Activated CD4-positive, alpha-beta T cell treated with anti-CD3 and anti-CD28 coated beads, Interleukin-2, amount 10 ng/mL, durations not matched to agents 7 days and 5 days (primary cell): ENCODE measurements at places on chromosomes 5 and 9. TPM values are rescaled to one million over a fixed set of nuclear protein-coding genes. Genes with fewer than 3 reads are reported as not detected.

QRFP gene
- total RNA-seq: not detected

DNA sequence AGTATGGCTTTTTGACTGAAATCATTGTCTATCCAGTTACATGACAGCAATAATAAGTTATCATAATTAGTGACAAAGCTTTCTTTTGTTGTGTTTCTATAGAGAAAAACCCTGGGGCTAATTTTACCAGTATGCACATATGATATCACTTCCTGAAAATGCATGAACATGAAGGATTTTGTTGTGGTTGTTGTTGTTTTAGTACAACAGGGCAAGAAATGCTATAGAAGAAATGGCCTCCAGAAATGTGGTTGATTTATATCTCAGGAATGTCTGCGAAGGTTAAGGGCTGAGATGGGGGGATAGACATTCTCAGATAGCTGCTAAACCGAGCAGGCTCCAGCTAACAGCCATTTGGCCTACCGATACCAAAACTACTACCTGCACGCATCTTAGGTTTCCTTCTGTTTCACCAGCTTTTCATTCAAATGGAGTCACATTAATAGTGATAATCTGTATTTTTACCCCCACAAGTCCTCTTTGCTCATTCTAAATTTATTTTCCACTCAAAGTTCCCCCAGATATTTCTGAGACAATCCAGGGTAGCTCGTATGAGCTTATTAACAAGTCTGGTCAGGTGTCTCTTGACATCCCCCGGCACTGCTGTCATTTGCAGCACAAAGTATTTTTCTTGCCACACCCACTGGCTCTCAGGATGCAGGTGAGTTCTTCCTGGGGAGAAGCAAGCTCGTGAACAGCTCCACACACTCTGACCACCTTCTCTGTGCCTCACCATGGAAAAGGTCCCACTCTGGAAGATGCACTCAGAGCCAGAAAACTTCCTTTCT is 232.4 kb upstream of the GAS1 start:
- H3K27me3 ChIP-seq: peaks cover 2% of the 10 kb centered on the region
- no peak overlapping the region for H3K27ac ChIP-seq
- no peak overlapping the region for H3K4me3 ChIP-seq
- DNase-seq: no peak
- no peaks in the 10 kb centered on the region for H3K4me1 ChIP-seq
- H3K36me3 ChIP-seq: no peaks in the 10 kb centered on the region

- no peak overlapping the region for H3K4me3 ChIP-seq
- no peaks in the 10 kb centered on the region for H3K4me1 ChIP-seq
- H3K27ac ChIP-seq: no peak overlapping the region
- H3K36me3 ChIP-seq: no peaks in the 10 kb centered on the region
Observed at GRCh38 chr5:61896811-61897210, 409.2 kb upstream of the KIF2A start.

DNA sequence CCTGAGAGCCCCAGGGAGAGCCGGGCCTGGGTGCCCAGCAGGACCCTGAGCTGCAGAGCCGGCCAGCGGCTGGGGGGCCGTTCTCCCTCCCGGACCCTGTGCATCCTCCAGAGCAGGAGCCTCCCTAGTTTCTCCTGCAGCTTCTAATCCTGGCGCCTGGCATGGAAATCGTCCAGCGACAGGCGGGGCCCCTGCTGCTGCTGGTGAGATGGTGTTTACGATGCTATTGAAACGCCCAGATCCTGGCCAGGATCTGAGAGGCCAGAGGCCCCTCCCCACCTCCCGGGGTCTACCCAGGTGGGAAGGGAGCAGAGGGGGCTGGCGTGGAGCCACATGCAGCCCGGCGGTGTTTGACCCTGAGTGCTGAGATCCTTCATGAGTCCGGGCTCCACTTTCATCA is 38.2 kb upstream of the CEP72 start:
- no peak for DNase-seq
- H3K27me3 ChIP-seq: peaks cover 16% of the 10 kb centered on the region
- H3K36me3 ChIP-seq: no peaks in the 10 kb centered on the region
- H3K4me1 ChIP-seq: no peaks in the 10 kb centered on the region
- H3K27ac ChIP-seq: no peak overlapping the region

GRCh38 chr5:84281383-84281782 is 103.3 kb downstream of the EDIL3 start:
- no peaks in the 10 kb centered on the region for H3K27me3 ChIP-seq
- H3K4me3 ChIP-seq: no peak overlapping the region
- no peak for DNase-seq

SCGB3A2 gene
- total RNA-seq: not detected

GRCh38 chr5:170333161-170333910 is 35.8 kb upstream of the LCP2 start:
- peak overlapping the region; percentile 66 for H3K4me3 ChIP-seq
- H3K36me3 ChIP-seq: peaks cover 4% of the 10 kb centered on the region
- H3K27me3 ChIP-seq: no peaks in the 10 kb centered on the region
- DNase-seq: peak; percentile 65
- H3K4me1 ChIP-seq: peaks cover 28% of the 10 kb centered on the region

- H3K4me3 ChIP-seq: no peak overlapping the region
- peaks cover 42% of the 10 kb centered on the region for H3K4me1 ChIP-seq
- peaks cover 18% of the 10 kb centered on the region for H3K36me3 ChIP-seq
- no peaks in the 10 kb centered on the region for H3K27me3 ChIP-seq
Observed at GRCh38 chr9:113592876-113593575, 129.5 kb downstream of the RGS3 start.

GRCh38 chr9:130879863-130880411 is 16.7 kb downstream of the QRFP start:
- no peak overlapping the region for H3K27ac ChIP-seq
- DNase-seq: no peak
- no peaks in the 10 kb centered on the region for H3K4me1 ChIP-seq
- no peaks in the 10 kb centered on the region for H3K27me3 ChIP-seq

- peaks cover 6% of the 10 kb centered on the region for H3K27me3 ChIP-seq
- H3K4me3 ChIP-seq: no peak overlapping the region
- peaks cover 25% of the 10 kb centered on the region for H3K4me1 ChIP-seq
Observed at GRCh38 chr5:56039985-56040384, 45.2 kb upstream of the IL6ST start.

GRCh38 chr5:36936309-36936708 is 59.7 kb downstream of the NIPBL start:
- no peak overlapping the region for H3K27ac ChIP-seq
- no peak overlapping the region for H3K4me3 ChIP-seq
- H3K27me3 ChIP-seq: no peaks in the 10 kb centered on the region
